A673 (cell line): ENCODE measurements at places on chromosomes 3 and 15. TPM values are rescaled to one million over a fixed set of nuclear protein-coding genes. Genes with fewer than 3 reads are reported as not detected.

DNA sequence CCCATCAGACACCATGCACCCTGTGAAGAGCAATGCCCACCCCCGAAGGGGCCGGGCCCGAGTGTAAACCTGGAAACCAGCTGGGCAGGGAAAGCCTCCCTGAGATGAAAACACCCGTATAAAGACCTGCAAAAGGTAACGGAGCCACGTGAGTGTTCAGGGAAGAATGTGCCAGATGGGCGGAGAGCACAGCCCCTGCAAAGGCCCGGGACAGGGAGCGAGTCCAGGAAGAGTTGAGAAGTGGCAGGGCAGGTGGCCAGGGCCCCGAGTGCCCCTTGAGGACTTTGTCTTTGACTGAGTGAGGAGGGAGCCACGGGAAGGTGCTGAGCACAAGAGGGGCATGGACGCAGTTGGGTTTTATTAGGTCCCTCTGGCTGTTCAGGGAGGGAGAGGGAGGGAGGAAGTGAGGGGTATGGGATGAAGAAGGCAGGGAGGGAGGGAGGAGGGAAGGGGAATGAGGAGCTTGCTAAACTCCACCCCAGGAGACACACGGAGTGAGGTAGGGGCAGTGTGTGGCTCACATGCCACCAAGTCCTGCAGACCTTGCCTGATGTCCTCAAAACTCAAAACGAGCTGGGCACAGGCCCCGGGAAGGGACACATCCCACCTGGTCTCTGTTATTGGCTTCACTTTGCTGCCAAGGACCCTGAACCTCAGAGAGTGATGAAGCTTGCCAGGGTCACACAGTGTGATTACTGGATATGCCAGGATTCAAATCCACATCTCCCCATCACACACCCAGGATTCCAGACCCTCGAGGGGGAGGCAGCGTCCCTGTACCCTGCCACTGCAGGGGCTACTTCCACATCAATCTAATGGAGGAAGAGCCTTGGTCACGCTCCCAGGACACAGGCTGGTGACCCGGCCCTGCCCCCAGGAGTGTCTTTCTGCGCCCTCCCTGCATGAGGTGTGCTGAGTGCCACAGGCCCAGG lies 49.1 kb upstream of the IQSEC1 start:
- no peaks in the 10 kb centered on the region for H3K36me3 ChIP-seq
- no peak for DNase-seq
- H3K4me1 ChIP-seq = no peaks in the 10 kb centered on the region
- peaks cover 16% of the 10 kb centered on the region for H3K27me3 ChIP-seq
- no peak overlapping the region for H3K4me3 ChIP-seq
- H3K27ac ChIP-seq = no peak overlapping the region

- DNase-seq = no peak
- no peaks in the 10 kb centered on the region for H3K36me3 ChIP-seq
- peaks cover 11% of the 10 kb centered on the region for H3K27me3 ChIP-seq
- no peaks in the 10 kb centered on the region for H3K4me1 ChIP-seq
- H3K4me3 ChIP-seq = no peak overlapping the region
These were observed 224.7 kb upstream of the TBC1D5 start for GRCh38 chr3:17967111-17967510.

EFL1 gene
- total RNA-seq = 21.9 and 26.1 TPM in 2 replicates

DNA sequence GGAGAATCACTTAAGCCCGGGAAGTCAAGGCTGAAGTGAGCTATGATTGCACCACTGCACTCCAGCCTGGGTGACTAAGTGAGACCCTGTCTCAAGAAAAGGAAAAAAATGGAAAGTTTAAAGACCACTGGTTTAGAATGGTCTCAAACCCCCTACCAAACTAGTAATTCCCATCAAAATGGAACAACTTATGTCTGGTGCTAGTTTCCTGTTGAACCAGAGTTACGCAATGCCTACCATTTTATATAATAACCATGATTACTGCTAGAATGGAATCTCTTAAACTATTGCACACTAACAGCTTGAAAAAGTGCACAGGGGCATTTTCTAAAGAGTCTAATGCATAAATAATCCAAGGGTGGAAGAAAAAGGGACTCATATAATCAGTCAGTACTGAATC lies 43.6 kb downstream of the DMXL2 start:
- DNase-seq = peak; percentile 24
- H3K4me3 ChIP-seq = no peak overlapping the region
- H3K4me1 ChIP-seq = peaks cover 9% of the 10 kb centered on the region
- no peaks in the 10 kb centered on the region for H3K36me3 ChIP-seq
- no peak overlapping the region for H3K27ac ChIP-seq
- H3K27me3 ChIP-seq = no peaks in the 10 kb centered on the region

DNA sequence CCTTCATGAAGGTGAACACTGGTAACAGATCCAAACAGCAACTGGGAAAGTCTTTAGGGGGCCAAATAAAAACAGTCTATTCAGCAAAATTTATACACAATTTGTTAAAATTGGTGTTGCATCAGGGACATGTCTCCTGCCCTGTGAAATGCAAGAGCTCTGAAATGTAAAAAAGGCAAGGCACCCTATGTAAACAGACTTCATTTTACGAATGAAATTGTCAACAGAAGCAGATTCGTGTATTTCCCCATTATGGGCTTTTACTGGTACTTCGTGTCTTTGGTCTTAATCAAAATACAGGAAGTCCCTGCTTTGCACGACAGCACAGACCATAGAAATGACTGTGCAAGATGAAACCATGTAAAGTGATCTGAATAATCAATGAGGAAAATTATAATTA lies 127.3 kb upstream of the THBS1 start:
- DNase-seq = no peak
- no peak overlapping the region for H3K4me3 ChIP-seq
- H3K27me3 ChIP-seq = no peaks in the 10 kb centered on the region
- no peaks in the 10 kb centered on the region for H3K4me1 ChIP-seq
- H3K27ac ChIP-seq = no peak overlapping the region
- no peaks in the 10 kb centered on the region for H3K36me3 ChIP-seq

- peaks cover 8% of the 10 kb centered on the region for H3K4me1 ChIP-seq
- H3K27ac ChIP-seq = no peak overlapping the region
- no peaks in the 10 kb centered on the region for H3K27me3 ChIP-seq
- no peaks in the 10 kb centered on the region for H3K36me3 ChIP-seq
- no peak overlapping the region for H3K4me3 ChIP-seq
- DNase-seq = peak; percentile 43
These were observed 9.3 kb upstream of the TM4SF18 start for GRCh38 chr3:149342413-149343380.

DNA sequence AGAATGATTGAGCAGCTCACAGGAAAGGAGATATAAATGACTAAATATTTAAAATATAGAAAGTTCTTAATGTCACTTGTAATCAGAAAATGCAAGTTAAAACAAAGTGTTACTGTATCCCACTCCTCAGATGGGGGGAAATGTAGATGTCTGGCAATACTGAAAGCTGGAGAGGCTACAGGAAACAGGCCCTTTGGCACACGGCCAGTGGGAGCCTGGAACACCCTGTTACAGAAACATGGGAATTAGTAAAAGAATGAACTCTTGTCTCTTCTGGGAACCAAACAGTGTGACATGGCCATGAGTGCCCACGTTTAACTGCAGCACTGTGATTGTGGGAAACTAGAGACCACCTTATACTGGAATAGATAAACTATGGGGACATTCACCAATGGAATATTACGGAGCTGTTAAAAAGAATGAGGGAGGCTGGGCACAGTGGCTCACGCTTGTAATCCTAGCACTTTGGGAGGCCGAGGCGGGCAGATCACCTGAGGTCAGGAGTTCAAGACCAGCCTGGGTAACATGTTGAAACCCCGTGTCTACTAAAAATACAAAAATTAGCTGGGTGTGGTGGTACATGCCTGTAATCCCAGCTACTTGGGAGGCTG lies 50.2 kb downstream of the CDCP1 start:
- DNase-seq = peak; percentile 6
- H3K4me3 ChIP-seq = no peak overlapping the region
- H3K36me3 ChIP-seq = no peaks in the 10 kb centered on the region
- no peaks in the 10 kb centered on the region for H3K4me1 ChIP-seq
- H3K27me3 ChIP-seq = no peaks in the 10 kb centered on the region

GRCh38 chr15:48408327-48408726 lies 77.1 kb downstream of the DUT start:
- no peak overlapping the region for H3K27ac ChIP-seq
- no peak overlapping the region for H3K4me3 ChIP-seq
- DNase-seq = no peak
- H3K27me3 ChIP-seq = no peaks in the 10 kb centered on the region

OR5K3 gene
- not detected in 2 replicates for total RNA-seq

PGBD4 gene
- 2.6 and 2.7 TPM in 2 replicates for total RNA-seq

DNA sequence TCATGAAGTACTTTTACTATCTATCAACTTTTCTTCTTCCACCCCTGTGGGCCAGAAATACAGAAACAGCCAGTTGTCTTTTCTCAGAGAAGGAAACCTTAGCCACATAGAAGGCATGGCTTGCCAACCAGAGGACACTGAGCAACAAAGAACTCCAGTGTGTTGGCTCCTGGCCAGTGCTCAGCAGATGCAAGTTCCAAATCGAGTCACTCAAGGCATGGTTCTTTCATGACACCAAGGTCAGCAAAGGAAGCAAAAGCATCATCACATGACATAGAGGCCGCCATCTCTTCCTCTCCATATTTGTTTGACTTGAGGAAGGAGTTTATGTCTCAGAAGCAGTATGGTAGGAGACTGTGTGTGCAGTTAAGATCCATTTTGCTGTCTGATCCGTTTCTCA lies 92.2 kb downstream of the MYLK start:
- H3K4me3 ChIP-seq = no peak overlapping the region
- no peaks in the 10 kb centered on the region for H3K27me3 ChIP-seq

- no peak overlapping the region for H3K4me3 ChIP-seq
- H3K4me1 ChIP-seq = no peaks in the 10 kb centered on the region
- no peaks in the 10 kb centered on the region for H3K36me3 ChIP-seq
These were observed 487.2 kb upstream of the ATP11B start for GRCh38 chr3:182305881-182306665.

GRCh38 chr3:132378048-132378762 lies 39.1 kb upstream of the DNAJC13 start:
- DNase-seq = no peak
- no peak overlapping the region for H3K27ac ChIP-seq
- no peaks in the 10 kb centered on the region for H3K27me3 ChIP-seq
- H3K4me1 ChIP-seq = peaks cover 15% of the 10 kb centered on the region
- H3K4me3 ChIP-seq = no peak overlapping the region

- H3K4me1 ChIP-seq = no peaks in the 10 kb centered on the region
- no peaks in the 10 kb centered on the region for H3K36me3 ChIP-seq
- no peak overlapping the region for H3K4me3 ChIP-seq
- no peaks in the 10 kb centered on the region for H3K27me3 ChIP-seq
- no peak overlapping the region for H3K27ac ChIP-seq
These were observed 86.1 kb downstream of the PLCH1 start for GRCh38 chr3:155658671-155659261.

- H3K4me3 ChIP-seq = no peak overlapping the region
- no peak overlapping the region for H3K27ac ChIP-seq
- no peaks in the 10 kb centered on the region for H3K27me3 ChIP-seq
- H3K36me3 ChIP-seq = no peaks in the 10 kb centered on the region
- DNase-seq = no peak
These were observed 37.4 kb downstream of the DNAJB8 start for GRCh38 chr3:128429275-128429674.

DNA sequence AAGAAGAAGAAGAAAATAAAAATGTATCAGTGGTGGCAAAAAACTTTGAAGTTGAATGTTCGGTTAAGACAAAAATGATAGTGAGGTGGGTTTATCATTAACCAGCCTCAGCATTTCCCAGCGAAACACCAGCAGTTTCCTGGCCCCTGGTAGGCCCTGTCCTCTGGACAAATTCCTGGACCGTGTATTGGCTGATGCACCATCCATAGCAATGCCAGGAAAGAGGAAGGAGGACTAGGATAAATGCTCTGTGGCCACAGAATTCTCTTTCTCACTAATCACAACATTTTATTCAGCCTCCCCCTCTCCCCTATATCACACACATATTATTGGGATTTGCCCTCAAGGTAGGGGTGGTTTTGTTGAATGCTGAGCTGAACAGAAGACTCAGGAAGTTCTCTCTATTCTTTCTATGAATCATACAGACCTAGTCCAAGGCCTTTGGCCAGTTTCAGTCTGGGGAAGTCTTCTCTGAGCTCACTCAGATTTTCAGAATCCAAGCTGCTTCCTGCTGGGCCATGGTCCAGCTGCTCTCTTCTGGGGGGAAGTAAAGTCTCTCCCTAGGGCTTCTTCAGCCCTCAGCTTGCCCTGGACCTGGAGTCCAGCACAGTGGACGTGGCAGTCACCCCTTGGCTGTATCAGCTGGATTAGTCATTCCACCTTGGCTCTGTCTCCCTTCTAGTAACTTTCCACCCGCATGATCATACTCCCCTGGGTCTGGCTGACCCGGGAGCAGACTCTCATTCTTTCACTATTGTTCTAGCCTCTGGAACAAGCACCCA lies 27.6 kb downstream of the SLC28A1 start:
- no peaks in the 10 kb centered on the region for H3K36me3 ChIP-seq
- H3K4me1 ChIP-seq = no peaks in the 10 kb centered on the region
- H3K27me3 ChIP-seq = no peaks in the 10 kb centered on the region
- H3K27ac ChIP-seq = no peak overlapping the region
- DNase-seq = no peak
- H3K4me3 ChIP-seq = no peak overlapping the region

SNX4 gene
- total RNA-seq = 43.6 and 47.3 TPM in 2 replicates

SCG5 gene
- total RNA-seq = 0.90 and 3.1 TPM in 2 replicates

CCDC32 gene
- total RNA-seq = 10.4 and 11.7 TPM in 2 replicates

DNA sequence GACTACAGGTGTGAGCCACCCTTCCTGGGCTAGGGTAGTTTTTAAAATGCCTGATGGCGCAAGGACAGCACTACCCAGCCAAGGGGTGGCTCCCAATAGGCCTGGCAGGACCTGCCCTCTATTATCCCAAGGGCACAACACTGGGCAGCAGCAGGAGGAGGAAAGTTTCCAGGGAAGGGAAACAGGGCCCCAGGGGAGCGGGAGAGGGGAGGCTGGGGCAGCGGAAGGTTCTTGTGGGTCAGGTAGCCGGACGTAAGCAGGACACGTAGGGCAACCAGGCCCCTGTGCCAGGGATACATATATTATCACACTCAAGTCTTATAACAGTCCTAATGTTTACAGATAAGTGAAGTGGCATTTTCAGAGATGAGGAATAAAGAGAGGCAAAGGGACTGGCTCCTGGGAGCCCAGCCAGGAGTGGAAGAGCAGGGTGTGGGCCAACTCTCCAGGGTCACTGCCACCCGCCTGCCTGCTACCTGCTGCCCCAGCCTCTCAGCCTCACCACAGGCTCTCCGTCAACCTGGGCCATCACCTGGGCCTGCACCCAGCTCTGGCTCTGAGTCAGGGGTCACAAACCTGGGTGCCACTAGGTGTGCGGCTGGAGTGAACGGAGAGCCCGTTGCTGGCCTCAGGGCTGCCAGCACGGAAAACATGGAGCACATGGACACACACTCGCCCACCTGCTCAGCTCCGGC lies 73.2 kb upstream of the SNRPA1 start:
- no peak overlapping the region for H3K4me3 ChIP-seq
- no peaks in the 10 kb centered on the region for H3K4me1 ChIP-seq
- H3K36me3 ChIP-seq = no peaks in the 10 kb centered on the region
- H3K27me3 ChIP-seq = no peaks in the 10 kb centered on the region
- DNase-seq = no peak

GRCh38 chr3:27670619-27671018 lies 51.5 kb downstream of the EOMES start:
- DNase-seq = no peak
- no peaks in the 10 kb centered on the region for H3K36me3 ChIP-seq
- H3K27me3 ChIP-seq = no peaks in the 10 kb centered on the region
- H3K4me1 ChIP-seq = peaks cover 2% of the 10 kb centered on the region
- no peak overlapping the region for H3K4me3 ChIP-seq
- no peak overlapping the region for H3K27ac ChIP-seq

KLHL24 gene
- total RNA-seq = 7.3 and 10.2 TPM in 2 replicates

SMC4 gene
- 201 and 209 TPM in 2 replicates for total RNA-seq

GRCh38 chr15:63946524-63947065 lies 99.7 kb downstream of the DAPK2 start:
- DNase-seq = no peak
- H3K4me1 ChIP-seq = no peaks in the 10 kb centered on the region
- H3K4me3 ChIP-seq = no peak overlapping the region
- H3K27ac ChIP-seq = no peak overlapping the region
- no peaks in the 10 kb centered on the region for H3K27me3 ChIP-seq
- H3K36me3 ChIP-seq = no peaks in the 10 kb centered on the region
